Endodermal cell (in vitro differentiated cells): ENCODE measurements at places on chromosomes 2 and 18.

- no peak overlapping the region for H3K27ac ChIP-seq
- peaks cover 67% of the 10 kb centered on the region for H3K36me3 ChIP-seq
- no peaks in the 10 kb centered on the region for H3K4me1 ChIP-seq
- no peak overlapping the region for H3K4me3 ChIP-seq
- no peaks in the 10 kb centered on the region for H3K27me3 ChIP-seq
- peak; percentile 87 for DNase-seq
Observed at GRCh38 chr18:76875390-76876325, 53.3 kb downstream of the ZNF236 start.

DNA sequence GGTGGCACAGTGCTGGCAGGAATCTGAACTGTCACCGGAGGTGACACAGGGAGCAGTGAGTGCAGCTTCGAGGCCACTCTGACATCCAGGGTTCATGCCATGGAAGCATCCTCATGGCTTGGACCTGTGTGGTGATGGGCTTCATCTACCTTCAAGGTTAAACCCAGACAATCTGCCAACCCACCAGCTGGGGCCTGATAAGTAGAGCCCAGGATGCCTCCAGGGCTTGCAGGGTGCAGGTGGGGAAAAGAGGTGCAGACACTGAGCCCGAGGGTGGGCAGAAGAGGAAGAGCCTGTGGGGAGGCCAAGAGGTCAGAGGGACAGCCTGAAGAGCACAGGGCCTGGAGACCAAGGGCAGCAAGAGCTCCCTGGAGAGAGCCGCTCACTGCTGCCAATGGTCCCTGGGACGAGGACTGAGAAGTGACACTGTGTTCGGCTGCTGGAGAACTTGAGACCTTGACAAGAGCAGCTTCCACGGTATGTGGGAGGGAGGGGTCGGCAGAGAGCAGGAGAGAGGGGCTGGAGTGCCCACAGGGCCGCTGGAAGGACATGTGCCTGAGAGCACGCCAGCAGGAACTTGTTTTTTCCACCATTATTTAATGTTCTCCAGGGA, 8.1 kb upstream of the HES6 start:
- H3K27me3 ChIP-seq, result no peaks in the 10 kb centered on the region
- no peak overlapping the region for H3K27ac ChIP-seq
- peaks cover 52% of the 10 kb centered on the region for H3K36me3 ChIP-seq
- H3K4me1 ChIP-seq, result no peaks in the 10 kb centered on the region
- no peak overlapping the region for H3K4me3 ChIP-seq

- no peaks in the 10 kb centered on the region for H3K36me3 ChIP-seq
- no peaks in the 10 kb centered on the region for H3K4me1 ChIP-seq
- H3K27me3 ChIP-seq, result no peaks in the 10 kb centered on the region
Observed at GRCh38 chr2:132804051-132804450, 134.0 kb upstream of the LYPD1 start.

- no peak overlapping the region for H3K27ac ChIP-seq
- H3K4me3 ChIP-seq, result no peak overlapping the region
- no peaks in the 10 kb centered on the region for H3K36me3 ChIP-seq
- no peaks in the 10 kb centered on the region for H3K27me3 ChIP-seq
- peaks cover 2% of the 10 kb centered on the region for H3K4me1 ChIP-seq
- no peak for DNase-seq
Observed at GRCh38 chr2:105718846-105719481, 25.7 kb upstream of the NCK2 start.

- H3K27ac ChIP-seq, result no peak overlapping the region
- H3K27me3 ChIP-seq, result no peaks in the 10 kb centered on the region
- no peaks in the 10 kb centered on the region for H3K4me1 ChIP-seq
- no peak for DNase-seq
Observed at GRCh38 chr2:13332060-13332459, 615.3 kb downstream of the TRIB2 start.
